Cardiac fibroblast (primary cell): ENCODE measurements at places on chromosomes 16 and 17.

DNA sequence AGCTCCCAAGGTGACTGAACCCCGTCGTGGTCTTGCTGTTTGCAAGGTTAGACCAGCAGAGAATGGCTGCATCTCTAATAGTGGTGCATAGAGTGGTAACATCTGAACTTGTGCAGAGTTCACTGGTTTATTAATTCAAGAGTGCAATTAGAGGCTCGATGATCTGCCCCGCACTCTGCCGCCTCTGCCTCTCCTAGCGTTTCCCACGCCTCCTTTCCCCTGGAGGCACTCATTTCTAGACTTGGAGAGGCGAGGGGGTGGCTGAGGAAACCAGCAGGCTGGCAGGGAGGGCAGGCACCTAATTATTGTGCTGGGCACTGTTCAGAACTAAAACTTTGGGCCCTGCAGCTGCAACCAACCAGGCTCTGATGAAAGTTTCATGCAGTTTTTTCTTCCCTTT lies 363.5 kb upstream of the EEF2KMT start:
- DNase-seq = no peak

DNA sequence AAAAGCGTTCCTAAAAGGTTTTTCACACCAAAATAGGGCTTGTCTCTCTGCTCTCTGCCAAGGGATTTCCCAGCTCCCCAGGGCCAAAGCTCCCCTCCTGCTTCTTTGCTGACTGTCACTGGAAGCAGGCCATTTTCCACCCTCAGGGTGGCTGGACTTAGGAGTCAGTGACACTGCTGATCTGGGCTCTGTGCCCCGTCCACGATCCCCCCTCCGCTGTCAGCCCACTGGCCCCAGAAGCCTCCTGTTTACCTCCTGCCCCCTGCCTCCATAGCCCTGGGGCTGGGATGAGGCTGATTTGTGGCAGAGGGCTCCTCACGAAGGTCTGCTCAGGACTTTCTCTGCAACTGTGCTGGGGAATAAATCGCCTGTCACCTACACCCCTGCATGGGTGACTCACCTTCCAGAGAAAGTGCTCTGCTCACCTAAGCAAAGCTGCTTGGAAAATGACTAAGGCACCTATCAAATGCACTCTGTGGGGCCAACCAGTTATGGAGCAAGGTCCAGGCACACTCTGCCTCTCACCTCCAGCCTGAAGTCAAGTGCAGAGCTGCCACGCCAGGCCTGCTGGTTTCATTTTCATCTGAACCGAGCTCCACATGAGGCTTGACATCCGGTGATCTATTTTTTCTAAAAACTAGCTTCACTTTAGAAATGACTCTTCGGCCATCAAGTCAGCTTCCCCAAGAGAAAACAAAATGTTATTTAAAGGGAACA lies 4.9 kb downstream of the MAP3K14 start:
- no peak for DNase-seq

DNA sequence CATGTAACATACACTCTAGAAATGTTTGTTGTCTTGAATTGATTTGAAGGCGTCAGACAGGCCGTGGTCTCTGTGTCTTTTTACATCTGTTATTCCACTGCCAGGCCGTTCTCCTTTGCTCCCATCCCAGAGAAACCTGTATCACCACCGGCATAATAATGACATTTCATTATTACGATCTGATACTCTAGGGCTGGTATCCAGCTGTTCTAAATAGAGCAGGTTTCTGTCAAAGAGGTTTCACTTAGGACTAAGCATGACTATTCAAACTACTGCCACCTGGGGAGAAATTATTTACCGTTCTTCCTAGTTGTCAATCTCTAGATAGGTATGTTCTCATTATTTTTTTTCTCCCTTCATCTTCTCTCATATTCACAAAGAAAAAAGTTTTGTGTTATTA lies 1016.2 kb upstream of the EEF2KMT start:
- DNase-seq = no peak

- no peak for DNase-seq
These were observed 44.3 kb downstream of the FZD2 start for GRCh38 chr17:44601539-44601938.

DNA sequence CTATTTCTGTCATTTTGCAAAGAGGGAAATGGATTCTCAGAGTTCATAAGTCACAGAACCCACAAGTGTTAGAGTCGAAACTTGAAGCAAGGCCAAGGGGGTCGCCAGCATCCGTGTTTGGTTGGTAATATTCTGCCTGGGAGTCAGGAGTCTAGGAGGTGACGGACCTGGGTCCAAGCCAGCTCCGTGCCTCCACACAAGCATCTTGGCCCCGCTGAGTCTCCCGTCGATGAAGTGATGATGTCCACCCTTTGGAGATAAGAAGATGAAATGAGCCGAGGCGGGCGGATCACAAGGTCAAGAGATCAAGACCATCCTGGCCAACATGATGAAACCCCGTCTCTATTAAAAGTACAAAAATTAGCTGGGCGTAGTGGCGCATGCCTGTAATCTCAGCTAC lies 53.2 kb upstream of the TNRC6C start:
- DNase-seq = no peak

GRCh38 chr16:50668368-50669008 lies 12.6 kb downstream of the SNX20 start:
- DNase-seq = no peak

GRCh38 chr17:37191219-37191618 lies 184.6 kb upstream of the C17orf78 start:
- DNase-seq = no peak

- no peak for DNase-seq
These were observed 197.7 kb upstream of the CDH5 start for GRCh38 chr16:66168777-66169176.

DNA sequence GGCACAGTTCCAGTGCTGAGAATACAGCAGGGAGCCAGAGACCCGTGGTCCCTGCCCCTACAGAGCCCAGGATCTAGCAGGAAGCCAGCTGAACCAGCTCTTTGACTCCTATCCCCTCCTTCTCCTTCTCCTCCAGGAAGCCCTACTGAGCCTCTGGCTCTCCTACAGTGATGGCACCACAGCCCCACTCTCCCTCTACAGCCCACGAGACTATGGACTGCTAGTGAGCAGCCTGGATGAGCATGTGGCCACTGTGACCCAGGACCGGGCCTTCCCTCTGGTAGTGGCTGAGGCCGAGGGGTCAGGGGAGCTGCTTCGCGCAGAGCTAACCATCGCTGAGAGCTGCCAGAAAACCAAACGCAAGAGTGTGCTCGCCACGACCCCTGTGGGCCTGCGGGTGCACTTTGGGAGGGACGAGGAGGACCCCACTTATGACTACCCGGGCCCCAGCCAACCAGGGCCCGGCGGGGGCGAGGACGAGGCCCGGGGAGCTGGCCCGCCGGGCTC lies 57.7 kb downstream of the TMEM132E start:
- no peak for DNase-seq

- peak; percentile 19 for DNase-seq
These were observed 7.7 kb upstream of the PCTP start for GRCh38 chr17:55743103-55743679.

DNA sequence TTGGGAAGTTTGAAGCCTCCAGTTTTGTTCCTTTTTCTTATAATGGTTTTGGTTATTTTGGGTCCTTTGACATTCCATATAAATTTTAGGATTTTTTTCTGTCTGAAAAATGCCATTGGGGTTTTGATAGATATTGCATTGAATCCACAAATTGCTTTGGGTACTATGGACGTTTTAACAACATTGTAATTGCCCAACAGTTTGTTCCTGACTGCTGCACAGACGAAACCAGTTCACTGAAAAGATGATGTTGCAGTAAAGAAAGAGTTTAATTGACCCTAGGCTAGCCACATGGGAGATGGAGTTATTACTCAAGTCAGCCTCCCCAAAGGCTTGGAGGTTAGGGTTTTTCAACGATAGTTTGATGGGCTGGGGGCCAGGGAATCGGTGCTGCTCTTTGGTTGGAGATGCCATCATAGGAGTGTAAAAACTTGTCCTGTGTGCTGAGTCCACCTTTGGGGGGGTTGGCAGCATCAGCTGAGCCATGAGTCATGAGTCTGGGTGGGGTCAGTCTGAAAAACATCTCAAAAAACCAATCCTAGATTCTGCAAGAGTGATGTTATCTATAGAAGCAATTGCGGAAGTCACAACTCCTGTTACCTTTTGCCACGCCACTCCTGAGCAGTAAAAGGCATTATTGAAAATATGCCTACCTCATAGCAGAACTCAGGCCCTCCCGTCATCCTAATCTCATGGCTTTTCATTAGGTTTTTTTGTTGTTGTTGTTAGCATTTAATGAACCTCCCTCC lies 2.7 kb upstream of the PRSS41 start:
- DNase-seq = no peak

- DNase-seq = no peak
These were observed 29.1 kb upstream of the TNS4 start for GRCh38 chr17:40530531-40530994.

DNA sequence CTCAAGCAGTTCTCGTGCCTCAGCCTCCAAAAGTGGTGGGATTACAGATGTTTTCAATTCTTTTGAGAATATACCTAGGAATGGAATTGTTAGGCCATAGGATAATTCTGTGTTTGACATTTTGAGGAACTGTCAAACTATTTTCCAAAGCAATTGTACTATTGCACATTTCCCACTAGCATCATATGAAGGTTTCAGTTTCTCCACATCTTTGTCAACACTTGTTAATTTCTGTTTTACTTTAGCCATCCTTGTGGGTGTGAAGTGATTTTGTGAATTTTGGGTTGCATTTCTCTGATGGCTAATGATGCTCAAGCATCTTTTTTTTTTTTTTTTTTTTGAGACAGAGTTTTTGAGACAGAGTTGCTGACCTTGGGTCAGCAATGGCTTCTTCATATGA lies 6.2 kb downstream of the NT5M start:
- no peak for DNase-seq

DNA sequence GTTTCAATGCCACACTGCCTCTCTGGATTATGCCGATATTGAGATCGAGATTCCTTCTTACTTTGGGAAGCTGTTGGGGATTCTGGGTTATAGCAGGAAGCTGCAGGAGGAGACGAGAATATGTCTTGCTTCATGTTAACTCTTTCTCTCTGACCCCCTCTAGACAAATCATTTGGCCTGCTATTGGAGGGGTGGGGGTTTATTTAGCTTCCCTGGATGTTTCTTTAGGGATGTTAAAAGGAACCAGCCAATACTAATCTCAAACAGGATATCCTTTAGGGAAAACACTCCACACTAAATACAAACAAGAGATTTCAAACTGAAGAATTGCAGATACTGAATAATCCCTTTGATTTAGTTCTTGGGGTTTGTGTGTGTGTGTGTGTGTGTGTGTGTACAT lies 102.6 kb downstream of the TMEM100 start:
- DNase-seq = no peak

DNA sequence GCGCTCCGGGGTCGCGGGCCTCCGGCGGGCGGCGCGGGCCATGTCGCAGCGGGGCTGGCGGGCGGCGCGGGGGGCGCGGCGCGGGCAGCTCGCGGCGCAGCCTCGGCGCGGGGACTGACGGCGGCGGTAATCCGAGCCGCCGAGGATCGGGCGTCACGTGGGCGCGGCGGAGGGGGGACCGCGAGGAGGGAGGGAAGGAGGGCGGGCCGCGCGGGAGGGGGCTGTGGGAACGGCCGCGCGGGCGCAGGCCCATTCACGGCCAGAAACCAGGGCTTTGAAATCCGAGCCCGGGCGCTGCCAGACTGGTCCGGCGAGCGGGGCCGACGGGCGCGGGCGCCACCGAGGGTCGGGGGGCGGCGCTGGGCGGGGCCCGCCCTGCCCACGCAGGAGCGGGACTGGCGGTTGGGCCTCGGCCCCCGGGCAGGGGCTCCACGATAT lies at the start of gene MTSS2:
TSS of gene MTSS2 (minus strand) at position 116 of the 438 bp plus-strand sequence. CDS start 262 bp downstream, outside the sequence.
- DNase-seq = peak; percentile 92

DNA sequence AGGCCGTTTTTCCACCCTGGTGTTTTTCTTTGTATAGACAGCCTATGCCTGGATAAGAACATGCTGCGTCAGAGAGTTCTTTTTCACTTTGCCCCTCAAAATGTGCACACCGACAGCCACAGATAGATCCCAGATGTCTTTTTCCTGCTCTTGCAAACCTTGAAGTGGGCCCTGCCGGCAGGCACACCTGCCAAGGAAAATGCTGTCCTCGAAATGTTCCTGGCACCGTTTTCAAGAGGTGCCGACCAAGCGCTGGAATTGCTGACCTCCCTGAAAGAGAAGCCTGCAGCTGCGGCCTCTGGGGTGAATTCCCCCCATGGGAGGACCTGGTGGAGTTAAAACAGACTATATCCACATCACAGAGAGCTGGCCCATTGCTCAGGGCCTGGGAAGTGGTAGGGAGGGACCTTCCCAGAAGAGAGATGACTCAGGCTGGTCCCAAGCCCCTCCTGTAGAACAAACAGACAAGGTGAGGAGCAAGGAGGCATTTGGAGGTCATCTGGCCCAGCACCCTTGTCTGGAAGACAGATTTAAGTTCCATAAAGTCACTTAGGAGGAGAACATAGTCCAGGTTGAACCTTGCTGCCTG lies 668.1 kb downstream of the MAF start:
- DNase-seq = no peak

DNA sequence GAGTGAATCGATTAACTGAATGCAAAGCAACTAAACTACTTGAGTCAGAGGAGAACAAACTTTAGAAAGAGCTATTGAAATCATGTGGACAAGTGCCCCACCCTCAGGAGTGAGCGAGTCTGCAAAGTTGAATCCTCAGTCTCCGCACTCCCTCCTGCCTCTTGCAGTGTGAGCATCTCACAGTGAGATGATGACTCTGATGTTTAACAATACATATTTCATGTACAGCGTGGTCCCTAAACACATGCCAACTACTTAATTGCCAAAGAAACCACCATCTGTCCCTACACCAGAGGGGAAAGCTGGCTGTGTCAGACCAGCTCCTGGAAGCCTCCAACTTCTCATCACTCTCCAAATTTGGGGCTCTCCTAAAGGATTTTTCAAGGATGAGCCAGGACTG lies 31.2 kb downstream of the PIMREG start:
- DNase-seq = no peak

DNA sequence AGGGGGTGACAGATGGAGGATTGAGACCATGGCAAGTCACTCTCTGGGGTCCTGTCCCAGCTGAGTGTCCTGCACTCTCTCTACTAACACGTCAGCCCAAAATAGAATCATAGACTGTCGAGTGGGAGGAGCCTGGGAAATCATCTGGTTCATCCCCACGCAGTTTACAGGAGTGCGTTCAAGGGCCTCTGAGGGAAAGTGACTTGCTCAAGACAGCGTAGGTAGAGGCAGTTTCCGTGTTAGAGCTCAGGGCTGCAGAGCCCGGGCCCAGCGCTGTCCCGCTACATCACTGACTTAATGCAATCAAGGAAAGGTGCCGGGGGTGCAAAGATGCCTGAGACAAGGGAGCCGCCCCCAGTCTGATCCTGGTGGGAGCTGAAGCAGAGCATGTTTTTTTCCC lies 10.3 kb downstream of the GSG1L2 start:
- no peak for DNase-seq

GRCh38 chr16:71449020-71449419 lies 7.2 kb upstream of the TLE7 start:
- DNase-seq = no peak

- DNase-seq = no peak
These were observed 111.6 kb downstream of the DYNLRB2 start for GRCh38 chr16:80652441-80652840.

DNA sequence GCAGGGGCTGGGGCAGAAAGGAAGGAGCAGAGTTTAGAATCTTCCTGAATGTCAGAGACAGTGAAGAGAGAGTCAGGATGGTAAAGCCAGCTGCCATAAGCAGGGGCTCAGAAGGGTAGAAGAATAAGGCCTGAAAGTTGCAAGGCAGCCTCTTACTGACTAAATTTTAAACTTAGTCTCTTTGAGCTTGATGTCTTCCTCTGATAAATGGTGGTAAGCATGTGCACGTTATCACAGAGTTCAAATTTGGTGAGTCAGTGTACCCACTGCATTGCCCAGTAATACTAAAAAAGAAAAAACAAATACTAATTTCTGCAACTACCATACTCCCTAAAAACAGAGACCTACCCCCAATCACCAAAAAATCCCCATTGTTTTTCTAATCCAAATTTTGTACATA lies 45.2 kb downstream of the SIAH1 start:
- no peak for DNase-seq
